Naive thymus-derived CD8-positive, alpha-beta T cell (primary cell): ENCODE measurements at places on chromosomes 6 and 20.

- no peak for DNase-seq
Observed at GRCh38 chr6:169895926-169896761, 144.7 kb downstream of the ERMARD start.

GRCh38 chr6:148578489-148578814 is 168.4 kb upstream of the UST start:
- DNase-seq: no peak

GRCh38 chr6:146913842-146914488 is 290.3 kb upstream of the STXBP5 start:
- DNase-seq: no peak

- no peak for DNase-seq
Observed at GRCh38 chr20:49887251-49888211, 27.8 kb downstream of the SPATA2 start.
